Activated gamma-delta T cell treated with Interleukin-2 at 50 U/mL for 16 hours (primary cell): ENCODE measurements at places on chromosomes 3 and 15.

DNA sequence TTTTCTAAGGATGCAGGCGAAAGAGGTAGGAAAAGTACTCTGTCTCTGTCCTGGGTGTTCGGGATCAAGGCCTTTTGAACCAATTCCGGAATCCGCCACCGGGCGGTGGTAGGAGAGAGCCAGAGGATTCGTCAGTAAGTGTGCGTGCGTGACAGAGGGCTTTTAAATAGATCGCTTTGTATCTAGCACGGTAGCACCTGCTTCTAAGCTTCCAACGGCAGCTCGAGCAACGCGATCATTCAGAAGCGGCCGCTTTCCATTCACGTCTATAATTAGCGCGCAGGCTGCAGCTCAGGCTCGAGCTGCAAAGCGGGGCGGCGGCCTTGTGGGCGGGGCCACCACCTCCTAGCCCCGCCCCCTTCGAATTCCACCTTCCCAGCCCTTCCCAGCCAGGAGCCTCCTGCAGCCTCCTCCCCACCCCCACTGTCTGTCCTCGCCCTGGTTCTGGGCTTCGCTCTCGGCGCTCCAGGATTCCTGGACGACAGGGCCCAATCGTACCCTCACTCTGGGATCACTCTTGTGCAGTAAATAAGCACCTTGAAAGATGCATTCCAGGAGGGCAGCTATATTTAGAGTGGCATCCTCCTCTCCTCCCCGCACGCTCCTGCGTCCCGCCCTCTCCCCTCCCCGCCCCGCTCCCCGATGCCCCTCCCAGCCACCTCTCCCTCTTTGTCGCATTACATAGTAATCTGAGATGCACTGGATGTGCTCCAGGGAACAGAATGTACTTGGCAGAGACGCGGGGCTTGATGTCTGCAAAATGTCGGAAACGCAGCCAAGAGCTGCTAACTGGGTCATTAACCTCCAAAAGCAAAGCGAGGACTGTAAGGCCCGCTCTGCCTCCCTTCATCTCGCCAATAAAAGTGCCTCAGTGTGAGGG, 224.1 kb upstream of the TPRG1 start:
- DNase-seq = no peak

DNA sequence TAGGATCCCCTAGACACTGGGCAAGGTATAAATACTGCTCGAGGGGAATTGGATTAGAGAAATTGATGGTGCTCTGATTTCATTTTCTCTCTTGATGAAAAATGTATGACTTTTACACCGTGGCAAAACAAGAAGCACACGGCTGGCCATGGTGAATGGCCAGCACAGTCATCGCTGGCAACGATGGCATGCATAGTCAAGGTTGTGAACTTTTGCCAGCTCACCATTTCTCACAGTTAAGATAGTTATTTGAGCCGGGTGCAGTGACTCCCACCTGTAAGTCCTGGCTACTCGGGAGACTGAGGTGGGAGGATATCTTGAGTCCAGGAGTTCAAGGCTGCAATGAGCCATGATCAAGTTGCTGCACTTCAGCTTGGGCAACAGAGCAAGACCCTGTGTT, 95.4 kb downstream of the HMG20A start:
- no peak for DNase-seq

DNA sequence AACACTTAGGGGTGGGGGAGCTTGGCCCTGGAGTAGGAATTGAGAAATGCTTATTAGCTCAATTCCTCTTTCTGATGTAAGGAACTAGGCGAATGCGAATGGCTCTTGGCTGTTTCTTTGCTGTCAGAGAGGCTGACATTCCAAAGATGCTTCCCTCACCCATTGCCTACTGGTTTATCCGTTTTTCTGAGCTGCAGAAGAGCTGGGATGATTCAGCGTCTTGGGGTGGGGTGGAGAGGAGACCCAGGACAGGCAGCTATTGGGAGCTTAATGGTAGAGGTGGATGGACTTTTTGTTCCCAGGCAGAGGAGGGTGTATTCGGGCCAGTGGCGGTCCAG, 9.8 kb downstream of the PLEKHO2 start:
- no peak for DNase-seq

DNA sequence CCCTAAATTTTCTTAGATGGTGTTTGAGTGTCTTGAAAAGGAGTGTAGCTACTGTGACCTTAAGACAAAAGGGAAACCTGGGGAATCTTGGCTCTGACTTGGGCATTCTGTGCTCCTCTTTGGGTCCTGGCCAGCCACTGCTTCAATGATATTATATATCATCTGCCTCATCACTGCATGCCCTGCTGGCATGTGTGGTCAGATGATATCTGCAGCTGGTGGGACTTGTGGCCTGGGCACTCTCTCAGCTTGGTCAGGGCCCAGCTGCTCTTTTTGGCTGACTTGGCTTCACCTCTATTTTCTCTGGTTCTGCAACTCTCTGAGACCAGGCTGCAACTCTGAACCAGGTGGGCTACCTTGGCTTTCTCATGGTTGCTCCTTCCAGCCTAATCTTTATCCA, 446.1 kb upstream of the RARB start:
- DNase-seq = no peak

- DNase-seq = no peak
Observed at GRCh38 chr15:55116636-55117035, 80.1 kb downstream of the RSL24D1 start.

DNA sequence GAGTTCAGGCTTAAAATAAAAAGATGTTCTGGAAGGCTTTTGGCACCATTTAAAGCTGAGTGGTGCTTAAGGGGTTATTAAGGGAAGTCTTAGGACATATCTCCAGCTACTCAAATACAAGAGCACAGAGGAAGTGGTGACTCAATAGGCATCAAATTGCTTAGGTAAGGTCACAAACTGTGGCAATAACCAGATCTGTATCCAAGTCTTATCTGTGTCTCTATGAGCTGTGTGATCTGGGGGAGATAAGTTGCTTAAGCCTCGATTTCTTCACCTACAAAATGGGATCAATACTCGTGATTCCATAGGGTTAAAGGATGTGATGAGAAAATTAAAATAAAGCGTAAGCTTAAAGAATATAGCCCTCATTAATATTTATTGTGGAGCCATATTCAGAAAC, 7.6 kb downstream of the HDC start:
- no peak for DNase-seq

DNA sequence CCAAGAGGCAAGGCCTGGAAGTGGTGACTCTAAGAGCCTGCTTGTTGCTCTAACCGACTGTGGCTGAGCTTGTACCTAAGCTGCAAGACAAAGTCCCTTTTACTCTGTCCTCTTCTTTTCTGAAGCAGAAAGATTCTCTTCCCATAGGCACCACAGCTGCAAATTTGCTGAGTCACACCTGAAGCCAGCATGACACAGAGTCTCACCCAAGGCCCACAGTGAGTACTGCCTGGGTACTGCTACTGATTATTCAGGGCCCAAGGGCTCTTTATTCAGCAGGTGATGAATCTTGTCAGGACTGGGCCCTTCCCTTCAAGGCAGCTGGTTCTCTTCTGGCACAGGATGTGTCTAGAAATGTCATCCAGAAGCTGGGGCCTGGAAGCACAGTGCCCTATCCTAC, 18.9 kb upstream of the TIGIT start:
- DNase-seq = no peak

DNA sequence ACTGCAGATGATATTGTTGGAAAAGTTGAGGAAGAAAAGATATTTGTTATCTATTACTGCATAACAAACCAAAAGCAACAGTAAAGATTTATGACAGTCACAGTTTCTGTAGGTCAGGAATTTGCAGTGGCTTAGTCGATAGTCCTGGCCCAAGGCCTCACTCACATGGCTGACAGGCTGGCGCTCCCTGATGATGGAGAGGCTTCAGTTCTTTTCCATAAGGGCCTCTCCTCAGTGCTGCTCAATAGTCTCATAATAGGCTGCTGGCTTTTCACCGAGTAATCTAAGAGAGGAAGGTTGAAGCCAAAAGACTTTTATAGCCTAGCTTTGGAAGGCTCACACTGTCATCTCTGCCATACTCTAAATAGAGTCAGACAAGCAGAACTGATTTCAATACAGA, 17.7 kb downstream of the IREB2 start:
- no peak for DNase-seq

DNA sequence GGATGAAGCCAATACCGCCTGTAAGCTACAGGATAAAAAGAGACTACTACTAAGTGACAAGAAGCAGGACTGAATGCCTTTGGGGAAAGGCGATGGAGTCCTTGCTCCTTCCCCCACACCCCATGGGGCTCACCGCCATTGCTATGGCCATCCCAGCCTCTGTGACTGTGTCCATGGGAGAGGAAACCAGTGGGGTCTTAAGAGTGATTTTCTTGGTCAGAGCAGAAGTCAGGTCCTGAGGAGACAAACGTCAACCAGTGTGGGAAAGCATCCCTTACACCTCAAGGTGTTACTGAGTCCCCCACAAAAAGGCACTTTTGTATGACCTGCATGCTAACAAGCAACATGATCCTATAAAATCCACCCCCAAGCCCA, 913 bp downstream of the IMPDH2 start:
- DNase-seq = no peak

- DNase-seq = no peak
Observed at GRCh38 chr3:182364723-182365650, 428.3 kb upstream of the ATP11B start.

- no peak for DNase-seq
Observed at GRCh38 chr15:78620021-78620526, 722 bp downstream of the CHRNA3 start.

GRCh38 chr3:97958396-97958795, 13.8 kb downstream of the RIOX2 start:
- no peak for DNase-seq

- no peak for DNase-seq
Observed at GRCh38 chr3:152742368-152743347, 92.3 kb upstream of the P2RY1 start.

- DNase-seq = no peak
Observed at GRCh38 chr15:90306560-90306959, 41.1 kb downstream of the NGRN start.

DNA sequence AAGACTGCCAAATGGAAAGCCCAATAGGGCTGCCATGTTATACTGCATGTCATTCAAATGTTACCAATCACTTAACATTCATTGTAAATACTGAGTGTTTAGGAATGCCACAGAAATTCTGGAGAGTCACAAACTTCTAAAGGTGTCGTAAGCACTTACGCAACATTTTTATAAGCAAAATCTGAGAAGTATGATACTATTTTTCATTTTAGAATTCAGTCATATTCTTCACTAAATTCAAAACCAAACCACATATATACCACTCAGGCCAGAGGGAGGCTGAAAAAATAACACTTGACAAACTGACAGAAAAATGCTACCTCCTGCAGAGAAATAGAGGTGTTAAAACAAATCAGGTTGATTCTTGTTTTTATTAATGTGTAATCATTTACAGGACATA, 89.8 kb downstream of the THBS1 start:
- no peak for DNase-seq

DNA sequence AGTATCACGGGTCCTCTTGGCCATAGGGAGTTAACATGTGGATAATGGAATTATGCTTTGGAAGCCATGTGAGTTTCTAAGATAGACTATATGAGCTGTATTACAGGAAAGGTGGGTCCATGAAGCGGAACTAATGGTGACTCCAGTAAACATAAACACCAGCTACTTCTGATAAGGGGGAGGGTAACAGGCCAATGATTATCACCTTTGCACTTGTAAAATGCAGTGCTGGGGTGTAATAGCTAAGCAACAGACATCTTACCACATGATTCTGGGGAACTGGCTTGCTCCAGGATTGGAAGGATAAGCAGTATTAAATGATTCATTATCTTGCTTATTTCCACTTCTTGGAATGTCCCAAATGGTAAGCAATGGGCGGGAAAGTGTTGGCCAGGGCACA, 61.4 kb upstream of the CD47 start:
- DNase-seq = no peak
